CD4-positive, alpha-beta T cell treated with Interleukin-21 for 1 hour (primary cell): ENCODE measurements at places on chromosomes 6 and 20.

- DNase-seq: no peak
These were observed 14.8 kb downstream of the CD83 start for GRCh38 chr6:14132244-14132920.

DNA sequence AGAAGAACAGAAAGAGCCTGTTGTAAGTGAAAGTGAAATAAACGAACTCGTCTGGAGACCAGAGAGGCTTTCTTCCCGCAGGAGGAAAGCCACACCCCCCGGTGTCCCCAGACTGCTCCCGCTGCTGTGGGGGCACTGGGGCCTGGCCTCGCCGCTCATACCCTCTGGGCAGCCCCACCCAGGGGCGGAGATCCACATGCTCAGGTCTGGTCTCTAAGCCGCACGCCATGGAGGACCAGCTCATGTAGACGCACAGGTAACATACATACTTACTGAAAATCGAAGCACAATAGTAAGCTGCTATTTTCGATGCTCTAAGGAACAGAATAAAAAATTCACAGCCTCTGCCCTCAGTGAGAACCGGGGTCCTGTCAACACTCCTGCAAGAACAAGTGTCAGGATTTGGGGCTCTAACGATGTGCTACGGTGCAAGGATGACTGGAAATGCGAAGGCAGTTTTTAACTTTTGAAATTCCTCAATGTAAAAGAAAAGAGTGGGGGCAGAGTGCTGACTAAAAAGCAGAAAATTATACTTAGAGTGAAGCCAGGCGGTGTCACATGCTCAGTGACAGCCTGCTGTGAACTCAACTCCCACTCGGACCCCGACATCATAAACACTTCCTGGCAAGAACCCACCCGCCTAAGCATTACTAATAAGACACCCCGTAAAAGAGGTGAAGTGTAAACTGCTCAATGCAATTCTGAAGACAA, 110.5 kb downstream of the IRF4 start:
- peak; percentile 55 for DNase-seq

GRCh38 chr20:50642288-50642803, 49.0 kb downstream of the RIPOR3 start:
- DNase-seq: no peak

GRCh38 chr6:131161987-131162386, 26.7 kb downstream of the AKAP7 start:
- DNase-seq: no peak

DNA sequence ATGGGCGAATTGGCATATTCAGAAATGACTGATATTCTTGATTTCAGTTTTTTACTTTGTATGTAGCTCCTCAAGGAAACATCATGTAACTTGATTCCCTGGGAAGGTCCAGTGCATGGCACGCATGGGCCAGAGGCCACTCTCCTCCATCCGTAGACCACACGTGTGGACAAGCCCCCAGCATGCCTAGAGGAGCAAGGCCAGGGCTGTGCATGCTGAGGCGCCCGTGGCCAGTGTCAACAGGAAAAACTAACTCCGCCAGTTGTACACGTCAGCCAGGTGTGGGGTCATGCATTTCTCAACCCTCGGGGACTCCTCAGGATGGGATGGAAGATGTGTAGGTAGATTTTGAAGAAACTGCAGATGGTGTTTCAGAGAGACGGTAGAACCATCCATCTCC, 37.8 kb upstream of the CD93 start:
- DNase-seq: no peak

GRCh38 chr6:143053856-143054255, 6.8 kb upstream of the AIG1 start:
- no peak for DNase-seq

GRCh38 chr20:46351357-46352058, 43.2 kb upstream of the CDH22 start:
- no peak for DNase-seq

GRCh38 chr6:128754658-128755256, 128.2 kb upstream of the LAMA2 start:
- no peak for DNase-seq

DNA sequence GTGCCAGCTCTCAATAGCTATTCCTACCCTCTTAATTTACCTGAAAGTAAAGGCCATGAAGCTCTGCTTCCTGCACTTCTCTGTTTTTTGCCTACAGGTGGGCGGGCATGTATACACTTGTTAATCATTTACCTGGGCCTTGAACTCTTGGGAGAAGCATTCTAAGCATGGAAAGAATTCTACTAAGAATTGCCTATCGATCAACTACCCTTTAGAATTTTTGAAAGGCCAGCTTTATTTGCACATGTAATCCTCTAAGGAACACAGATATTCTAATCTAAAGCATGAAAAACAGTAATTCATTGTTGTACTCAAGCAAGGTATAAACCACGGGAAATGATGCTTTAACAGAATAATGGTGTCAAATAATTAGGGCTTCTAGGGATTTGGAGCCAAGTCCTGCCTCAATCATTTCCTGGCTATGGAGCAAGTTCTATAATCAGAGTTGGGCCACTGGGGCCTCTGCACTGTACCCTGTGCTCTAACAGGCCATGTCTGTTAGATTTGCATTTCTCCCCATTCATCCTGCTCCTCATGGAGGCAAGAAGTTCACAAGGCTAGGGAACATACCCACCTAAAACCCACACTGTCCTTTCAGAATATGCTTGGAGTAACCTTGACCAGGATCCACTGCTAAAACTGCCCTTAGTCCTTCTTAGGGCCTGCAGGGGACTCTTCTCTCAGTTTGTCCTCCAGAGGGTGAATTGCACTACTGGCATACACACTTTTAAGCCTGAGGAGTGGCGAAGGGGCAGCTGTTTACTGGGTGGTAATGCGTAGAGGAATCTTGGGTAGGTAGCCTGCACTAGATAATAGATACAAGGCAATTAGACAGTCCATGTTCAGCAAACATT, 276.4 kb upstream of the JAG1 start:
- DNase-seq: no peak

DNA sequence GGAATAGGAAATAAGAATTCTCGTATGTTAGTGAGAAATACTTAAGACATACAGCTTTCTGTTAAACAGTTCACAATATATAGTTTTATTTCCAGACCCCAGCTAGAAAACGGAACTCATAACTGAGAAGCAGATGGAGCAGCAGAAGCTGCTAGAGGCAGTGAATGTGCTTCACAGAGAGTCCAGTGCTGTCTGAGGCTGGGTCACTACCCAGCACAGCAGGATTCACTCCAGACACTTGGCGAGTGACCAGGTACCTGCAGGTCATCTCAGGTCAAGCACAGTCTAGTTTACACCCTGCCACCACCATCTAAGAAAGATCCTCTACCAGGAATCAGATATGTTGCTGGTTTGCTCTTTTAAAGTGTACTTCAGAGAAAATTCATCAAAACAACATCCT, 243.1 kb upstream of the RAB32 start:
- DNase-seq: no peak

DNA sequence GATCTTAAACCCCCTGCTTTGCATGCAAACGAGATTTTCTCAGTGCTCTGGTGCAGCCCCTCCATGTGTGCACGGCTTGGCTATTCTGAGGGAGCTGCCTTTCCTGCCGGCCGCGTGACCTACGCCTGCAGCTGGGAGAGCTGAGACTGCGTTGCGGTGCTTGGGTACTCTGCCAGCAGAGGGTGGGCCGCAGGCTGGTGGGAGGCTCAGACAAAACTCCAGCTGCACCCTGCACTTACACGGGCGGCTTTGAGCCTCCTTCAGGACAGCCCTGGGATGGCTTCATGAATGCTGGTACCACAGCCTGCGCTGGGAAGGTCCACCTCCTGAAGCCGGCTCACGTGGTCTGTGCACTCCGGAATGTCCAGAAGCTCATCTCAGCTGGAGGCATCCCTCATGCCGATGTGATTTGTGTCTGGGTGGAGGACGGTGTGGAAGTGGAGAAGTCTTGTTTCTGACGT, 223.7 kb downstream of the DLL1 start:
- no peak for DNase-seq

GRCh38 chr6:105102186-105102585, 77.6 kb downstream of the POPDC3 start:
- no peak for DNase-seq

DNA sequence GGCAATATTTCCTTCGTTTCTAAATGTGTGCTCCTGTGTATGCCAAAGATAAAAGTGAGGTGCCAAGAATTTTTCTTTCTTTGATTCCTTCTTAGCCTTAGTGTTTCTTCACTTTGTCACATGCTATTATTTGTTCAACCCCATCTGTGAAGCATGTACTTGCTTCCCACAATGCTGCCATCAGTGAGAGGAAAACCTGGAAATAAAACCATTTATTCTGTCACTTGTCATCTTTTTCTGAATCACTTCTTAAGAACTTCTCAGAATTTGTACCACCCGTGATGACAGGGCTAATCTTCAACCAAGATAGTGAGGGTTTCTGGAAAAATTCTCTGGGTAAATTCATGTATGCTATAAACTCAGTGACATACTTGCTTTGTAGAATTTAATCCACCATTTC, 450.1 kb downstream of the COL12A1 start:
- no peak for DNase-seq

DNA sequence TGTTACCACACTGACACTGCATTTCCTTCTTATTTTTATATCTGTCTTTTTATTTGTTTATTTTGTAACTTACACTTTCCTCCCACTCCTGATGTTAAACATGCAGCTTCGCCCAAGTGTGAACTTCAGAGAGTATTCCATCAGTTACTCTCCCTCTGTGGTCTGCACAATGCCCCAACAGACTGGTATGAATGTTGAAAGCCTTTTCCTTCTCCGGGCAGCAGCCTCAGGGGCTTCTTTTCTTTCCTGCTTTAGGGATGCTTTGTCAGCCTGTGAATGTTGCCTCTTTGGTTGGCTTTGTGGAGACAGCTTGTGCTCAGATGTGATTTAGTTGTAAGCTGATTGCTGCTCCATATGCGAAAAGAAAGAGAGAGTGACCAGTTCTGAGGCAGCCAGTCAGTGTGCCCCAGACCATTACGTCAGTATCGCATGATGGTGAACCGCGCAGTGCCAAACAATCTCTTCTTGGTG, 44.0 kb downstream of the SMPDL3A start:
- DNase-seq: no peak

- no peak for DNase-seq
These were observed 379.7 kb downstream of the BMP2 start for GRCh38 chr20:7147220-7147601.

DNA sequence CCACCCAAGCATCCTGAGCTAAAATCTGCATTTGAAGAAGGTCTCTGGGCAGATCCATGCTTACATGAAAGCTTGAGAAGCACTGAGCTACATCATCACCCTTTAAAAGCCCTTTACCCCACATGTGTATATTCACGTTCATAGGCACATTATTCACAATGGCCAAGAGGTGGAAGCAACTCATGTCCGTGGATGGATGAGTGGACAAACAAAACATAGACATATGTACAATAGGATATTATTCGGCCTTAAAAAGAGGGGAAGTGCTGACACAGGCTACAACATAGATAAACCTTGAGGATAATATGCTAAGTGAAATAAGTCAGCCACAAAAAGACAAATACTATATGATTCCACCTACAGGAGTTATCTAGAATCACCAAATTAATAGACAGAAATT, 17.6 kb downstream of the ADGRF5 start:
- no peak for DNase-seq

DNA sequence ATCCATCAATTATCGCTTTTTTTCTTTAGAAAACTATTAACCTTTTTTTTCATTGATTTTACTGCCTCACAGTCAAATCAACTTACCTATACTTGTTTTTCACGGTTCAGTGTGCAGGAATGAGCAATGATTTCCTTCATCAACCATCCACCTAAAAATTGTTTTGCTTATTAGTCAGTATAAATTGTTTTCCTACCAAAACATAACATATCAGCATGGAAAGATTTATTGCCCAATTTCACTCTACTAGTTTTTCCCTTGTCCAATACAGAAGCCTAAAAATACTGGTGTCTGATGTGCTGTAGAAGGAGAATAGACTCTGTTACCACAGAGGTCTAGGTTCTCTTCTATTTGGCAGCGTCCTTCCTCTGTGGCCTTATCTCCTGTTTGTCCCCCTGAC, 558.2 kb upstream of the CITED2 start:
- DNase-seq: no peak
